ENCODE measurements at places on chromosomes 5 and 9.

GRCh38 chr9:93254061-93254481, 70.1 kb downstream of the WNK2 start:
- DNase-seq = no peak

GRCh38 chr5:64015824-64016223, 53.6 kb upstream of the HTR1A start:
- no peak for DNase-seq

GRCh38 chr5:120073722-120074121, 390.4 kb upstream of the PRR16 start:
- no peak for DNase-seq

DNA sequence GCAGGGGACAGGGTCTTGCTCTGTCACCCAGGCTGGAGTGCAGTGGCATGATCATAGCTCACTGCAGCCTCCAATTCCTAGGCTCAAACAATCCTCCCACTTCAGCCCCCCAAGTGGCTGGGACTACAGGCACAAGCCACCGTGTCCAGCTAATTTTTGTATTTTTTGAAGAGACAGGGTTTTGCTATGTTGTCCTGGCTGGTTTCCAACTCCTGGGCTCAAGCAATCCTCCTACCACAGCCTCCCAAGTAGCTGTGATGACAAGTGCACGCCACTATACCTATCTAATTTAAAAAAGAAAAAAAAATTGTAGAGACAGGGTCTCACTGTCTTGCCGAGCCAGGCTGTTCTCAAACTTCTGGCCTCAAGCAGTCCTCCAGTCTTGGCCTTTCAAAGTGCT, 31.6 kb upstream of the LECT2 start:
- no peak for DNase-seq
